ENCODE measurements at places on chromosomes 5 and 9.

GRCh38 chr9:136931611-136932130, 12.9 kb downstream of the FBXW5 start:
- no peak for DNase-seq

- DNase-seq, result no peak
Observed at GRCh38 chr5:141758310-141758998, 76.4 kb upstream of the ARAP3 start.

DNA sequence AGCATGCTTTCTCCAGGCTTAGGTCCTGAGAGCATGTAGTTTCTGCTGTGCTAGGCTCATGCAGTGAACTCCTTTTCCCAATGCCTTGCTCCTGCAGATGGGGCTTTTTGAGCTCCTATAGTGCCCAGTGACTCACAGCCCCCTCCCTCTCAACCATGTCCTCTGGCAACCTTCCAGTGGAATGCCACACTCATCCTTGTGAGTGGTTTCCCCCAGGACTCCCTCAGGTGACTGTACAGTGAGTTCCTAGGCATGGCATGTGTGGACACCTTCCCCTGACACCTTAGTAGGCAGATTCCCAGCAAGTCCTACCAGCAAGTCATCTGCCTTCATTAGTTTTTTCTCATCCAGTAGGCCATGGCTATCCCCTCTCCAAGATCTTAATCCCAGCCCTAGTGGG, 72.4 kb upstream of the CXCL14 start:
- DNase-seq, result peak; percentile 6

- DNase-seq, result no peak
Observed at GRCh38 chr9:34514816-34515215, 8.0 kb downstream of the ENHO start.

DNA sequence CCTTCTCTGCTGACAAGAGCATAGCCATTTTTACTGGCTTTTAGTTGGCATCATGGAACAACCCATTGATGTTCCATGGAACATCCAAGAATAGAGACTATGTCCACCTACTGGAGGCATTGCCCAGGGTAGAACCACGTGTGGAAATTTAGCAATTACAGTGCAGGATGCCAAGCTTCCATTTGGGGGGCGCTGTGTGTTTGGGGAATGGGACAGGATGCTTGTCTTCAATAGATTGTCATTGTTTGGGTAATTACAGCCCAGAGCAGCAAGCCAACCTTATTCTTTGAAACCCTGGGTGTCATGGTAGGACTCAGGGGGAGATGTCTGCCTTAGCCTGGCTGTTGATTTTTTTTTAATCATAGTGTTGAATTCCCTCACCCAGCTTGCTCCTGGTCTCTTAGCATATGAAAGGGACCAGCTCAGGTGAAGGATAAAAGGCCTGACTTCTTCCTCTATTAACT, 171.1 kb downstream of the DOCK2 start:
- no peak for DNase-seq

DNA sequence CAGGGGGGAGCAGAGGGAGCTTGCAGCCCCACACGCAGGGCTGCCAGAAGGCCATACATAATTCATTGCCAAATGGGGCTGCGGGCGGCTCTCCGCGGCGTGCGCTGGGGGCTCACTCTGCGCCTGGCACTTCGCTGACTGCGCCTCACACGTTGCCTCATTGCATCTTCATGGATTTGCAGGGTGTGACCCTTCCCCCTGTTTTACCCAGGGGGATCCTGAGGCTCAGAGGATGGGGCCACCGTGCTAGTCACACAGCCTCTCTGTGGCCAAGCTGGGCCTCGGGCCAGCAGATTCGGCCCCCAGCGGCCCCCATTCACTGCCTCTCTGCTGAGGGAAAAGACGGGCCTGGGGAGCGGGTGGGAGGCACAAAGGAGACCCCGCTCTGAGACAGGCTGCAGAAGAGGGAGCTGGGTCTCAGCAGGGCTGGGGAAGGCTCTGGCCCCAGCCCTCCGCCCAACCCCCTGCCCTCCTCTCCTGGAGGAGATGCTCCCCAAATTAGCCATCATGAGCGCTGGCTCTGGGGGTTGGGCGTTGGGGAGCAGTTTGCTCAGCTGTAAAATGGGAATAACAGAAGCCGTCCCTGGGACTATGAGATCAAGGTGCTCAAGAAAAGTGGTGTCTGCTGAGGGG, 115.5 kb downstream of the C9orf50 start:
- no peak for DNase-seq

DNA sequence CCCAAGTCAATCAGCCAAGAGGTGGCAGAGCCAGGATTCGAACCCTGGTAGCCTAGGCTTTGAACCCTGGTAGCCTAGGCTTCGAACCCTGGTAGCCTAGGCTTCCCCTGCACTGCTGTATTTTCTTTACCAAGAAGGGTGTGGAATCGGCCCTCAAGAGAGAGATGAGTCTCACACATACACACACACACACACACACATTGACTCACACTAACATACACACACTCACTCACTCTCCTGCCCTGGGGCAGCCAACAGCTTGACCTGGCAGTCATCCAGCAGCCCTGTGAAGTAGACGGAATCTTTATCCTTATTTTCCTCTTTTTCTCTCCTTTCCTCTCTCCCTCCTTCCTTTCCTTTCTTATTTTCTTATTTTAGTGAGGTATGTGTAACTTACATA, 55.4 kb upstream of the RPL26L1 start:
- peak; percentile 96 for DNase-seq

GRCh38 chr5:151243564-151243963, 9.4 kb upstream of the GM2A start:
- no peak for DNase-seq

DNA sequence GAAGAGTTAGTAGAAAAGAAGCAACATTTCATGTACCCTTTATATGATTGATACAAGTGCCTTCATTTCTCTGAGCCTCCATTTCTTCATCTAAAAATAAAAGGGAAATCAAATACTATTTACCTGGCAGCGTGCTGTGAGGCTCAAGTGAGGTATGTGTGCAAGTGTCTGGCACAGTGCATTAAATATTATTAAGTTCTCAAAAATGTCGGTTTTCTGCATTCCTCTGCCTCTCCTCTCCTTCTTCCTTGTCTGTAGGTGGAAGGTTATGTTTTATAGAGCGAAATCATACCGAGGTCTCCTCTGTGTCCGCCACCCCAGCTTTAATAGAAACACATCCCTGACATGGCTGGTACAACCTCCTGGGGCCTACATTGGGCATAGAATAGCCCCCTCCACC, 93.0 kb downstream of the FGF18 start:
- DNase-seq, result no peak

GRCh38 chr5:625516-625915, 13.4 kb downstream of the CEP72 start:
- DNase-seq, result no peak

DNA sequence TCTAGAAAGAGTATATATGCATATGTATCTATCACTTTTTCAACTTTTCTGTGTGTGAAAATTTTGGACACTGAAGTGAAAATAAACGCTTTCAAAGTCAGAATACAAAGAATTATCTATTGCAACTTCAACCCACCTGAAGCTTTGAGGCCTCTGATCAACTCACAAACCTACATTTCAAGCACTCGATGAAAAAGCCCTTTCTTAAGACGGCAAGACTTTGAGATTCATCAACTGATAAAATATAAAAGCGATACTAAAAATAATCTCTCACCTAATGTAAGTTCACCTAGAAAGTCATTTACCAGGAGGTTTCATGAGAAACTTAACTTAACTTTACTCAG, 1.2 kb downstream of the GOLPH3 start:
- DNase-seq, result no peak

DNA sequence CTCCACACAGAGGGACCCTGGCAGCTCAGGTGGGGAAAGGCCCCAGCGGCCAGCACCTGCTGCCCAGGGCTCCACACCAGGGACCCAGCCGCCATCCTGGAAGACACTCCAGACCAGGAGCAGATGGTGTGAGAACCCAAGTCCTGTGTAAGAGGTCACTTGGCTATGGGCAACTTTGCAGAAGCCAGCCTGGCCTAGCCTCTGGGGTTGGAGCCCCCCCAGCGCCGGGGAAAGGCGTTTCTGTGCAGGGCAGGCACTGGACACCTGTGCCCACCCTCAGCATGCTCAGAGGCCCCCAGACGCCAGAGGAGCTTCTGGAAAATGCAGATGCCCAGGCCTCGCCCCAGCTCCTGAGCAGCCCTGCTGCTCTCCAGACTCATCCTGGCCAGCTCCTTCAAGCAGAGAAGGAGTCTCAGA, 34.0 kb downstream of the RASGEF1C start:
- no peak for DNase-seq

DNA sequence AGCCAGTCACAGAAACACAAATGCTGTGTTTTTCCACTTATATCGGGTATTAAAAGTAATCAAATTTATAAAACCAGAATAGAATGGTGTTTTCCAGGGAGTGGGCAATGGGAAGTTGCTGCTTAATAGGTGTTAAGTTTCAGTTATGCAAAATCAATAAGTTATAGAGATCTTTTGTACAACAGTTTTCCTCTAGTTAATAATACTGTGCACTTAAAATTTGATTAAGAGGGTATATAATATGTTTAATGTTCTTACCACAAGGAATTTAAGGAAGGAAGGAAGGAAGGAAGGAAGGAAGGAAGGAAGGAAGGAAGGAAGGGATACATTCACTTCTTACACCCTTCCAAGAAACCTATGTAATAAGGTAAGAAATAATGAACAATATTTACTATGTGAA, 867.7 kb upstream of the CDH6 start:
- DNase-seq, result no peak

DNA sequence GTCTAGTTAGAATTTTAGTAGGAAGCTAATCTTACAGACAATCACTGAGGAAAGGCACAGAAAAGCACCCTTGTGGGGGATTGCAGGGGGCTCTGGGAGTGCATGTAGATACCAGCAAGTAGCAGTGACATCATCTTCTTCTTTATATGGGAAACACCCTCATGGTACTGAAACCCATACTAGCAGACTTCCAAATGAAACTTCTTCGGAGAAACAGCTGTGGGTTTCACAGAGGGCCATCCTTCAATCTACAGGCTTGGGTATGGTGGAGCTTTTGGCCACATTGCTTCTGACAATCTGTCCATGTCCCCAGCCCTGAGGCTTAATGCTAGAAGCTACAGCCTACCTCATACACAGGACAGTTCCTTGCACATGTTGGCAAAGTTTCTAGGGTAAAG, 165.2 kb upstream of the NFIB start:
- no peak for DNase-seq

- DNase-seq, result peak; percentile 42
Observed at GRCh38 chr9:86767373-86767772, 179.9 kb downstream of the GAS1 start.

DNA sequence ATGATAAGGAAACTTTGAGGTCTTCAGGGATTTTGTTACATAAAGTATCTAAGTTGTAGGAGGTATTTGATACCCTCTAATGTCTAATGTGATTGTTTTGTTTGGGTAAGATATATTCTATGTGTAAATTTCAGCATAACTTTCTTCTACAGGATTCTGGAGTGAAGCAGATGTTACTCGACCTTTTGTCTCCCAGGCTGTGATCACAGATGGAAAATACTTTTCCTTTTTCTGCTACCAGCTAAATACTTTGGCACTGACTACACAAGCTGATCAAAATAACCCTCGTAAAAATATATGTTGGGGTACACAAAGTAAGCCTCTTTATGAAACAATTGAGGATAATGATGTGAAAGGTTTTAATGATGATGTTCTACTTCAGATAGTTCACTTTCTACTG, 6.0 kb downstream of the MRPS30 start:
- DNase-seq, result no peak

DNA sequence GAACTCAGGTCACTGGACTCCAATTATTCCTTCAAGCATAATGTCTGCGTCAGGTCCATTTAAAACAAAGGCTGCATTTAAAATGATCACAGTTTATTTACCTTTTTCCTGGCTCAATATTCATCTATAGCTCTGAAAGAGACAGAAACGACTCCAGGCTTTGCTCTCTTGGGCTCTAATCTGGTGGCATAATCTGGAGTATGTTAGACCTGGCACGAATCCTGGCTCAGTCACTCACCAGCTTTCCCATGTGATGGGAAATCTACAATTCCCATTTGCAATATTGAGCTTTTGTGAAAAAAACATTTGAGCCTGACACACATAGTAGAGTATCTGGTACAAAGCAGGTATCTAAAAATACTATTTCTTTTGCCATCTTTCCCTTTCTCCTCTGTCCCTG, 155.8 kb downstream of the SEMA6A start:
- DNase-seq, result no peak

DNA sequence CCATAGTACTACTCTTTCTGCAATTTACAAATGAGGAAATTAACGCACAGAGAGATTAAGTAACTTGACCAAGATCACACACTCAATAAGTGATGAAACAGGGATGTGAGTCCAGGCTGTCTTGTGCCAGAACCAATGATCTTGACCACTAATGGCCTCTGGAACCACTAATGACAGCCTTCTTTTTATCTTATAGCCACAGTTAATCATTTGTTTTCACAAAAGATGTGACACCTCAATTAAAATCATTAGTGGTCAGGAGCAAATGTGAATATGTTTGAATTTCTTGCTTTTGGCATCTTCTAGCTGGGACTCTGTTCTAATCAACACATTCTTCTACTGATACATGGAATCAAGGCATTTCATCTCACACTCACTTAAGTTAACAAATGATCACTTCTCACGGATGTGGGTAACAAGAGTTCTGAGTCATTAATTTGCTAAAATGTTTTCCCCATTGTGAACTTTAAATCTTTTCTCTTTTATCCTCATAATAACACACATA, 102.7 kb upstream of the CD180 start:
- DNase-seq, result peak; percentile 96

DNA sequence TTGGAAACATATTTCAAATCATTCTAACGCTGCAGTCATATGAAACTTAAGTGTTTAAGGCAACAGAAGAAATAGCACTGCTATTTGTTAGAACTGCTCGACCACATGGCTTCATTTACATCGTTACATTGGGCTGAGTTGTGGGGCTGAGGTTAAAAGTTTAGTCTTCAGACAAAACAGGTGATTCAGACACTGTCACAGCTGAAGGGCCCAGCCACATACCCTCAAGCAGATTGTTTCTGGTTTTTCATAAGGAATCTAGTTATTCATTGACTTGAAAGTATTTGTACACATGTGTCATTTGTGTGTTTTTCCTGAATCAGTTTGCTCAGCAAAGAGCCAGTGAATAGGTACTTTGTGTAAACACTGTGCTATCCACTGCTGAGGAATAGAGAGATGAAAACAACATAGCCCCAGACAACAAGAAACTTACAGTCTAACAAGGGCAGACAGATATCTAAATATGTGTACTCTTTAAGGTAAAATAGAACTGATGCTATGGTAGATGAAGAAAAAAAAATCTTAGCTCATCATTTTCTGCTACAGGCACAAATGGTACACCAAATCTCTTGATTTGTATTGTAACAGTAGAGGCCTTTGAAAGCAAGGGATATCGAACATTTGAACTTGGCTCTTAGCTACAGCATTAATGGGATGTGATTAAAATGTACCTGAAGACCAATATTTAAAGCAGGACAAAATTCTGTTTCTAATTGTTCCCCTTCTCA, 357.6 kb upstream of the RPS23 start:
- peak; percentile 99 for DNase-seq

GRCh38 chr9:33737811-33738606, 57.4 kb upstream of the PRSS3 start:
- peak; percentile 32 for DNase-seq

DNA sequence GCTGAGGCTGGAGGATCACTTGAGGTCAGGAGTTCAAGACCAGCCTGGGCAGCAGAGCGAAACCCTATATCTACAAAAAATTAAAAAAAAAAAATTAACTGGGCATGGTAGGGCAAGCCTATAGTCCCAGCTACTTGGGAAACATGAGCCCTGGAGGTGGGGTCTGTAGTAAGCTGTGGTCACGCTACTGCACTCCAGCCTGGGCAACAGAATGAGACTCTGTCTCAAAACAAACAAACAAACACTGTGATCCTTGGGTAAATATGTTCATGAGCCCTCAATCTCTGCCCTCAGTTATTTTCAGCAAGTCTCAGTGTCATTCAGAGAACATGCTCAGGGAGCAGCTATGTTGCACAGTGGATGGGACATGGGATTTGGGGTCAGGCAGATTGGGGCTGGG, 76.2 kb downstream of the PTTG1 start:
- DNase-seq, result no peak

All from astrocyte (in vitro differentiated cells and primary cell).